ENCODE measurements at places on chromosomes 12 and 14. TPM values are rescaled to one million over a fixed set of nuclear protein-coding genes. Genes with fewer than 3 reads are reported as not detected.
A peak's percentile ranks its signal among the peaks of the same experiment; 100 is the strongest.

DNA sequence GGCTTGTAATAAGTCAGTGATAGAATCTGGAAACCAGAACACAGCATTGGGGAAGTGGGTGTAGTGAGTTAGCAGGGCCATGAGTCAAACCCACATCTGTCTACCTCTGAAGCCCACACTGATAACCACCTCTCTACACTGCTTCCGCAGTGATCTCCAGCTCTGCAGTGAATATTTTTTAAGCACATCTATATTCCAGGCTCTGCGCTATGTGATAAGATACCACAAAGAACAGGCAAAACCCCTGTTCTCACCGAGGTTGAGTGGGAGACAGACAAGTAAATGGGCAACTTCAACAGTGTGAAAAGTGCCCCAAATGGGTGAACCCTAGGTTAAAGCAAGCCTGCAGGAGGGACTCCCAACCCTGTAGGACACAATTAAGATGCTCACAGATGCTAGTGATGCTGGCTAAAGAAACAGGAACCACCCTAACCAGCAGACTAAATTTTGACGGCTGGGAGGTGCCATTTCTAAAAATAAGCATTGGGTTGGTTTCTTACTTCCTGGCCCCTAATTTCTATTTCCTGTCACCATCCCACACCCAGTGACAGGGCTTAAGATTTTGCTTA lies 375.0 kb downstream of the DPF3 start:
- DNase-seq: no peak

DNA sequence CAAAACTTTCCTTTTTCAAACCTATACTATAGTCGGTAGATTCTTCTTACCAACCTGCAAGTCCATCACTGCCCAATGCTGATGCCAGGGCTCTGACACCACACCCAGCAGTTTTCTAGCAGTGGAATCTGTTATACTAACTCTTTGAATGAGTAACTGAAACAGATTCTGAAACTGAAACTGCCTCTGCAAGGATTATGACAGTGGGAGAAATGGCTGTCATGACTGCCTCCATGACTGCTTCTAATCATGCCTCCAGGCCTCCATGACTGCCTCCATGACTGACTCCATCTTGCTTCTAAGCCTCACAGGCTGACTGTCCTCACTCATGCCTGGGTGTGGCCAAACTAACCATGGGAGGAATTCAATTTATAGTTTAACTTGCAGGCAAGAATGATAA lies 29.4 kb upstream of the OXA1L start:
- DNase-seq: no peak

- no peak for DNase-seq
Observed at GRCh38 chr12:83074358-83074894, 387.7 kb downstream of the TMTC2 start.

- DNase-seq: peak; percentile 15
Observed at GRCh38 chr14:101564819-101565698, 3.8 kb downstream of the DIO3 start.

DNA sequence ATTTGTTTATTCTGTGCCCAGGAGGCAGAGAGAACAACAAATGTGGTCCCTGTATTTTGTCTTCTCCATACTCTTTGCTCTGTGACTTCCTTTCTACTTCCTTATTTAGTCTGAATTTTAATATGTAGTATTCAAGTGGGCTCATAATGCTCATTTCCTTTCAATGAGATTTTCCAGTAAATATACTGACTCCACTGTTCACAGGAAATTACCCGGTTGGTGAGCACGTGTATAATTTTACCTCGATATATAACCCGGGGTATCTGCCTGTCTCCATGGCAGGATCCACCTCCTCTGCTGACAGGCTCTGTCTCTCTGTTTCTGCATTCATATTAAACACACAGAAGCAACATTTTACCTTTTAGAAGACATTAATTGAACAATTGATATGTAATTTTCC lies 166.0 kb downstream of the SLC38A4 start:
- no peak for DNase-seq

DNA sequence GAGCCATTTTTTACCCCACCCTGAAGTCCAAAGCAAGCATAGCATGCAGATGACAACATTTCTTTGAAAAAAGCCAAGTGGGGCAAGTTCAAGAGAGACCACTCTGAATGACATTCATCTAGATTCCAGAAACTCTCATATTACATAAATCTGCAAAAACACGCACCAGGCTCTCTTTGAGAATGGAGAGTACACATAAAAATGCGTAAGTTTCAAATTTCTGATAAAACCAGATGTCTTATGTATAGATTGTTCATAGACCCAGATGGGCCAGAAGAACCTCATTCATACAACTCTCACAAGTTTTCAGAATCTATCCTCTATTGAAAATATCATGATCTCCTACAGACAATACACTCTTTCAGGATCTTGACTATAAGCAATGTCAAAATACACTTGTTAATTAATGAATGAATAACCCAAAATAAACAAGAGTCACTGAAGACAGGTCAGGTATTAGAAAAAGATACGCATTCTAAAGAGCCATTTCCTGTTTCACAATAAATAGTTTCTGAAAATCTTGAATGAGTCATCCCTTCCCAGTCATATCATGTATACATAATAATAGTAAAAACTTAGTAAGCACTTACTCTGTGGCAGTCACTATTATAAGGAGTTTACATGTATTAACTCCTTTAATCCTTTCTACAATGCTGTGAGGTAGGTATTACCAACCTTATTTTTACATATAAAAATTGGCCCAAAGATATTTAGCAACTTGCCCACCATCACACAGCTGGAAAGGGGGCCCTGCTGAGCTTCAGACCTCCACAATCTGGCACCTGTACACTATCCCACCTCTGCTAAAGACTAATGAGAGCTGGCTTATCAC lies 72.0 kb downstream of the PPP2R5E start:
- DNase-seq: no peak

GRCh38 chr14:63747846-63748245 lies 20.0 kb upstream of the SGPP1 start:
- no peak for DNase-seq

- DNase-seq: no peak
Observed at GRCh38 chr12:102570256-102570655, 89.9 kb upstream of the IGF1 start.

Gene C12orf50
- total RNA-seq: not detected

Gene KLRK1
- total RNA-seq: 3.9 TPM

Gene SIX1
- total RNA-seq: not detected

Gene C1R
- total RNA-seq: 273 TPM

Gene ART4
- 1.9 TPM for total RNA-seq

Gene SYCP3
- total RNA-seq: not detected

Gene EML5
- 4.1 TPM for total RNA-seq

Gene LRFN5
- total RNA-seq: 0.49 TPM

Gene RAD51AP1
- total RNA-seq: 4.4 TPM
